Skin of body (tissue), 3 donors: ENCODE measurements at places on chromosomes 2 and 18. TPM values are rescaled to one million over a fixed set of nuclear protein-coding genes. Genes with fewer than 3 reads are reported as not detected.
A peak's percentile ranks its signal among the peaks of the same experiment; 100 is the strongest.

SNED1 gene
- total RNA-seq = 9.7 TPM

LCT gene
- under 0.01 TPM for total RNA-seq

C2orf72 gene
- total RNA-seq = 0.39 TPM

SULT1C2 gene
- total RNA-seq = 1.5 TPM

MC5R gene
- total RNA-seq = not detected

ANKRD36B gene
- 104 TPM for total RNA-seq

NYAP2 gene
- total RNA-seq = 0.30 TPM

ZDBF2 gene
- 8.2 TPM for total RNA-seq

DNA sequence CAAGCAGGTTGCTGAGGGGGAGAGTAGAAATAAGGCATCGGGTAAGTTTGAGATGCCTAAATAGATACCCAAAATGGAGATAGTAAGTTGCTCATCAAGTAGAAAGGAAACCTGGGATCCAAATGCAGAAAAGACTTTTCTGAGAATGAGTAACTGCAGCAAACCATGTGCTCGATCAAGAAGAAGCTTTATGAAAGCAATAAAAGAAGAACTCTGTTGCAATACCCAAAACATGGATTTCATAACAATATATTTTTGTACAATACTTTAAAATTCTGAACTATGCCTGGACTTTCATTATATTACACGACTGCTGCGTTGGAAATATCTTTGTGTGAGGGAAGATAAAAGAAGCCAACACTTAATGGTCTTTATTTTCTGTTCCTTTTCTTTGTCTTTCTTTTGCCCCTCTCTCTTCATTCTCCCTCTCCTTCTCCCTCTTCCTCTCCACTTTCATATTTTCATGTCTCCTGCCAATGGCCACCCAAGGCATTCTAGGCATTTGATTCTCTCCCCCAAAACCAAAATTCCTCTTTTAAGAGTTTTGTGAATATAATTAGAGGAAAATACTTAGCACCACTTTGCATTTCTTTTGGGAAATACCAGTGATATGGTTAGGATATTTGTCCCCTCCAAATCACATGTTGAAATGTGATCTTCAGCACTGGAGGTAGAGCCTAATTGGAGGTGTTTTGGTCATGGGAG, 257.6 kb downstream of the MREG start:
- peak; percentile 62 for DNase-seq

DNA sequence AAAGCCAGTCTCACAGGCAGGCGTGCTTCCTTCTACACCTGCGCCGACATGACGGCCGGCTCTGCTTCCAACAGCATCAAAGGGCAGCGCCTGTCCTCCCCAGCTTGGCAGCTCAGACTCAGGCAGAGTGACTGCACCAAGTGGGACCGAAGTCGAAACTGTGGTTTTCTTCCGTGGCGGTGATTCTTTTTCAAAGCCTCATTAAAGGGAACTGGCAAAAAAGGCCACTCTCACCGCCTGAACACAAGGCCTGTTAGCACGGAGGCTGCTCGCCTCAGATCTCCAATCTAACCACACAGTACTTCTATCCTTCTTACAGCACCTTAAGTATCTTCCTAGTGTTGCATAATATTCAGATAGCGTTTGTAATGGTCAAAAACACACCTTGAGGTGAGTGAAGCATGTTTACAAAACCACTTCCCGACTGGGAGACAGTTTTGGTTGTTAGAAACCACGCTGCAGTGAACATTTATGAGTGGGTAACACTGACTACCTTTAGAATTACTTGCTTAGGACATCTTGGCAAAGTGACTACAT, 236.4 kb downstream of the HDAC4 start:
- DNase-seq = no peak

GRCh38 chr2:235594041-235594440, 100.2 kb downstream of the AGAP1 start:
- DNase-seq = peak; percentile 73

DNA sequence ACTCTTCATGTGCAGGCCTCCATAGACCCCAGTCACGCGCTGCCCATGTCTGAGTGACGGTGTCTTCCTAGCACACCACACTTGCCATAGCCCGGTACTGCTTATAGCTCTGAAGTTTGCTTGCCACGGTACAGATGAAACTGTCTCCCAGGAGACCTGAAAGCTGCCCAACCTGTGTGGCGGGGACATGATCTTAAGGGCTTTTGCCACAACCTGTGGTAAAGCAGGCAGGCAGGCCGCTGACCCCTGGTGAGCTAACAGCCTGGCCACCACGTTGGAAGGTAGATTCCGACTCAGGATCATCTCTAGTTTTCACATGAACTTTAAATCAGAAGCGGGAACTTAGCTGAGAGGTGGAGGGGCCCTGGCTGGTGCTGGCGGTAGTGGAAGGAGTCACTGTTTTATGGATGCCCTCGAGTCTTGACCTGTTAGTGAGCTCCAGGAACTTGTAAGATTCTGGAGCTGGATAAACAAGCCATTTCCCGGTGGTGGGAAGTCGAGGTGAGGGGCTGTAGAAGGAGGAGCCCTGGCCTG, 153.3 kb downstream of the ZNF236 start:
- no peak for DNase-seq

GRCh38 chr2:69034122-69034521, 21.1 kb downstream of the ANTXR1 start:
- DNase-seq = no peak

GRCh38 chr2:239804161-239805042, 220.7 kb downstream of the NDUFA10 start:
- DNase-seq = no peak

GRCh38 chr2:83331810-83332209, 1127.3 kb downstream of the SUCLG1 start:
- DNase-seq = no peak

DNA sequence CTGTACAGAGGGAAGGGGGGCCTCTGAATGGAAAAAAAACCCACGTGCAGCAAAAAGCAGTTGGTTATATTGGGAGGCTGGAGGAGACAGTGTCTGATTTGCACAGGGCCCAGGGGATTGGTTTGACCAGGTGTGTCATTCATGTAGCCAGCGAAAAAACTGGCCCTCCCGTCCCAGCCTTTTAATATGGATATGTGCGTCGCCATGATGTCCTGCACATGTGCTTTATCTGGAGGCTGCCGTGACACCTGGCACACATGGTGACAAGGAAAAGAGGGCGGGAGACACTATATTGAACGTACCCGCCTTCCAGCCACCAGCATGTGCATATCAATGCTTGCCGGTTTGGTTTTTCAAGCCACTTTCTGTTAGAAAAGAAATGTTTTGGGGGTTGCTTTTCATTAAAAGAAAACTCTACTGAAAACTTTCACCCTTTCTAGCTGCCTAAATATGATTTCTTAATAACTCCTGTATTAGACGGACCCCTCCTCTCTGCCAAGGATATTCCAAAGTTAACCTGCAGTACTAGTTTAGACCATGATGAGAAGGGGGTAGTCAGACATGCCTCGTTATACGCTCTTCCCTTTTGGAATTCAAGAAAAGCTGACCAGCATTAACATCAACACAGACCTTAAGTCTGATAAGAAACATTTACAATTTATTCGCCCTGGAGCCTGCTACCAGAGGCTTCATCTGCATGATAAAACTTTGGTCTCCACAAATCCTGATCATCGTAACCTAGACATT, 16.2 kb downstream of the SLC25A52 start:
- no peak for DNase-seq

DNA sequence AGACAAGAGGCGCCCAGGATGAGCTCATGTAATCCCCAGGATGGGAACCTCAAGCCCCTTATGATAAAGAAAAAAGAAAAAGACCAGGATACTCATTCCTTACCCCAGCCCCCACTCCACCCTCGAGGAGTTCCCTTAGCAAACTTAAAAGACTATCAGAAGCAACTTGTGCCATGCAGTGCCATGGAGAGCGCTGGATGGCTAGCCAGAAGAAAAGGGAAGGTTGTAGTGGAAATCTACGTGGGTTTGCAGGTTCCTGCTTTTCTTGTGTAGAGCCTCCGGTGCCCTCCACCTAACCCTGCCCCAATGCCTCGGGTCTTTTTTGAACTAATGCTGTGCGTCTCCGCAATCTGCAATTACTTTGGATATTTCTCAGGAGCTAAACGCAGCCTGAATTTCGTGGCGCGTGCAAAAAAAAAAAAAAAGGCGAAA, 16.2 kb upstream of the BCL11A start:
- peak; percentile 12 for DNase-seq

- DNase-seq = no peak
Observed at GRCh38 chr2:103132536-103133217, 370.8 kb downstream of the TMEM182 start.

DNA sequence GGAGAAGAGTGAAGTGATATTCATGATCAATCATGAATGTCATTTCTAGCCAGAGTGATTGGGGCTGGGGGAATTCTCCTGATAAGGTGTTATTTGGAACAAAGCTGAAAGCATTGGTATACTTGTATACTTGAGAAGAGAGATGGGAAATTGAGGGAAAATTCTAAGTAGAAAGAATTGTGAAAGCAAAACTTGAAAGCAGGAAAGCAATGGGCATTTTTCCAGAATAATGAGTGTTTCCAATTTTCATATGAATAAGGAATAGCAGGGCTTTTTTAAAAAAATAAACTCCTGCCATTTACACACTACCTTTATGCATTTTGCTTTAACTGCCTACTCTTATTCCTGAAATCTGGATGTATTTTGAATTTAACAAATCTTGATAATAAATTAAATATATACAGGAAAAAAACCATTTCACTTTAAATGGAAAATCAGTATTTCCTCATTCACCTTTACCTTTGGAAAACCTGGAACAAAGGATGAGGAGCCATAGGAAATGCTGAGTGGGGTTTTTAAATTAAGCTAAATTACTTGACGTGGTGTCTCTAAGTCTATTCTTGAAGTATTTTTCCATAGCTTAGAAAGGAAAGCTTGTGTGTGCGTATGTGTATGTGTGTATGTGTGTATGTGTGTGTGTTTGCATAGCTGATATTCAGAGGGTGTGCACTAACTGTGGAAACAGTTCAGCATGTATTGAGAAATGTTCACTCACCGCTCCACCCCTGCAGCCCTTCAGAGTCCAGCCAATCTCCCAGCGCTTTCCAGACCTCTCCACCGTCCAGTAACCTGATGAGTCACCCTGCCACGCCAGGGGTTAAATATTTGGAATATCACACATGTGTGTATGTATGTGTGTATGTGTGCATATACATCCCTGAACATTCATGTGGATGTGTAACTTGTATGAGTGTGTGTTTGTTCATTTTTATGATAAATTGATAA, 427.3 kb downstream of the THSD7B start:
- no peak for DNase-seq

- no peak for DNase-seq
Observed at GRCh38 chr18:31950583-31950982, 7.7 kb upstream of the TRAPPC8 start.

DNA sequence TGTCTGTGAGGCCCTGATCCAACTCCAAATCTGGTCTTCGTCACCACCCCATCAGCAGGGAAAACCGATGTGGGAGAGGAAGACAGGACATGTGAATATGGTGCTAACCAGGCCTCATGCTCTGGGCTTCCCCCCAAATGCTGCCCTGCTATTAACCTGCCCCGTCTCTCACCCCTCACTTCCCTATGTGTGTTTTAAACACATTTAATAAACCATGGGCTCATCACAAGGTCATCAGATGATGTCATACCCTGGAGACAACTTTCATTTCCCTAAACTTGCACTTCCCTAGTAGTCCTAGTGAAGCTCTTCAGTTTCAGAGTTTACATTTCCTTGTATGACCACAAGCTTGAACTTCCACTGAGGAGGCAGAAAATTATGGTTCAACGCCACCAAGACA, 49.9 kb downstream of the CD8B2 start:
- DNase-seq = no peak

DNA sequence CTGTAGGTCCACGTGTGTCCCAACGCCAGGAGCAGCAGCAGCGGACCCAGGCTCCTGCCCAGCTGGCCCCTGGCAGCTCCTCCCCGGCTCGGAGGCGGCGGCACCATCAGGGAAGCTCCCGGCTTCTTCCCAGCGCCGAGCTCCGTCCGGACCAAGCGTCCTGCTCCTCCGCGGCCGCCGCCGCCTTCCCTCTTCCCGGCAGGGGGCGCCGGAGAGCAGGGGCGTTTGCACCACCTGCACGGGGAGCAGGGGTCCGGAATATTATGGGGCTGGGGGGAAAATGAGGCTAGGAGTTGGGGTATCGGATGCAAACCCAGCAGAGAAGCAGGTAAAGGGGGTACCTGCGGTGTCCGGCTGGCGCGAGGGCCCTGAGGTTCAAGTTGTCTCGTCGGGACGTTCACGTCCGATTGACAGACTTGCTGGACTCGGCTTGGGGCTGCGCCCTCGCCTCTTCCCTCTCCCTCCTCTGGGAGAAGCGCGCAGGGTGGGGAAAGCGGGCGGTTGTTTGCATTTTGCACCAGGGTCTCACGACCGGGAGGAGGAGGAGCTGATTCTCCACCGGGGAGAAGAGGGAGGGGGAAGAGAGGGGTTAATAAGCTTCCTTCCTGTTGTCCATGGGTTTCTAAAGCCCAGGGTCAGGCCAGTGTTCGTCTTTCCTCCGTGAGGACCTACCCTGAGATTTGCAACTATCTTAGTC, at the start of gene CCBE1:
Gene CCBE1, minus strand, starts transcription at position 188 of the 697 bp plus-strand sequence.
- peak; percentile 37 for DNase-seq

DNA sequence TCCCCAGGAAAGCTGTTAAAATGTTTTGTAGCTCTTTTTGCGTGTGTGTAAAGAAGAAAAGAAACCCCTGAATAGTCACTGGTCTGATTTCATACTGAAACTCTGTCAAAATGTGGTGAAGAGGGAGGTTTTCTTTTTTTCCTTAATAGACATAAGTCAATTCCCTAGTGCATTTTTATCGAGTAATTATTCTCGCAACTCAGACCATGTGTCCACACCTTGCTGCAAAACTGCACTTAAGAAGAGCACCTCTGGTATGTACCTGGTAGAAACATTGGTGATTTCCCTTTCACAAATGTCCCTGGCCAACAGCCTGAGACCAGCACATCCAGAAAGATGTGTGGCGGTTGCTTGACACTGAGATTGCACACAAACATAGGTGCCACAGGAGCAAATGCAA, 159.9 kb downstream of the ZNF521 start:
- DNase-seq = no peak

- no peak for DNase-seq
Observed at GRCh38 chr2:198645816-198646215, 811.9 kb downstream of the SATB2 start.

DNA sequence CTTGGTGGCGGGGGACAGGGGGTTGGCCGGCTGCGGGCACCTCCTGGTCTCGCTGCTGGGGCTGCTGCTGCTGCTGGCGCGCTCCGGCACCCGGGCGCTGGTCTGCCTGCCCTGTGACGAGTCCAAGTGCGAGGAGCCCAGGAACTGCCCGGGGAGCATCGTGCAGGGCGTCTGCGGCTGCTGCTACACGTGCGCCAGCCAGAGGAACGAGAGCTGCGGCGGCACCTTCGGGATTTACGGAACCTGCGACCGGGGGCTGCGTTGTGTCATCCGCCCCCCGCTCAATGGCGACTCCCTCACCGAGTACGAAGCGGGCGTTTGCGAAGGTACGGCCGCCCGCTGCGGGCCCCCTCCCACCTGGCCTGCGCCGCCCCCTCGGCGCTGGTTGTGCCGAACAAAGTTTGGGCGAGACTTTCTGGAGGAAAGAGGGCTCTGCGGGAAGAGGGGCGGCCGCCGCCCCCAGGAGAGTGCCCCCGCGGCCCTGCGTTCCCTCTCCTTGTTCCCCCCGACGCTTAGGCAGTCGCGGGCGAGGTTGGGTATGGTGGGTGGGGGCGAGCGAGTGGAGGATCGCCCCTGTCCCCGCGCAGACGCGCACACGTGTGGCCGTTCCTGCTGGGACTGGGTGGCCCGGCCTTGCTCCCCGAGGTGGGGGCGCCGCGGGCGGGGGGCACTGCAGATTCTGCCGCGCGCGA, 866 bp downstream of the CRIM1 start:
- no peak for DNase-seq
